ENCODE measurements at places on chromosomes 4 and X.

DNA sequence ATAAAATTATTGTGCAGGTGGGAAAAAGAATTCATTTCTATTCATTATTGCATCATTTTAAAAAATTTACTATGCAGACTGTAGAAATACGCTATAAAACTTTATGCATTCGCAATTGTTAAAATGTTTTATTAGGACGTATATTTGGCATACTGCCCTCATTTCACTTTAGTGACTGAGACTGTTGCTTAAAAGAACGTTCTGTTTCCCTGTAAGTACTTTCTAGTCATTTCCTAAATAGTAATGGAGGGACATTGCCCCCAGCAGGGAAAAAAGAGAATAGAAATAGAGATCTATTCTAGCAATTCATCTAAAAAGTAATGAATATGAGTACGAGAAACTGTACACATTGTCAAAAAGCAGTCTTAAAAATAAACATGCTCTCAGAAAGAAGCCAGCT lies 1295.8 kb upstream of the TENM3 start:
- no peak for DNase-seq

- no peak for DNase-seq
Observed at GRCh38 chr4:3681191-3681590, 85.0 kb upstream of the ADRA2C start.

- no peak for DNase-seq
Observed at GRCh38 chr4:38621028-38621684, 42.8 kb upstream of the KLF3 start.

GRCh38 chr4:33073811-33074210 lies 2353.6 kb downstream of the PCDH7 start:
- DNase-seq = no peak

GRCh38 chr4:11264841-11265240 lies 163.9 kb downstream of the HS3ST1 start:
- DNase-seq = no peak

DNA sequence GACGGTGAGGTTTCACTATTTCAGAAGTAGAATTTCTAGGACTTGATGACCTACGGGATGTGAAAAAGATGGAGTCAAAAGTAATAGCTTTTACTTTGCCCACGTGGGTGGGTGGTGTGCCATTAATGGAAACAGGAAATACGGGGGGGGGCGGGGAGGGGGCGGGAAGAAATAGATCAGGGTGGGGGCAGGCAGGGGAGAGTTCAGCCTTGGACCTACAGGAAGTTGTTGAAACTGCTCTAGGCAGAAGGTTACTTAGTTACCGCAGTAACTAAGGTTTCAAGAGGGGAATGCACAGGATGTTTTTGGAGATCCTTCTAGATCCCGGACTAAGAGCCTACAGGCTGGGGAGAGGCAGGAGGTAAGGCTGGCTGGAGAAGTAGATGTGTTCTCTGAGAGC lies 3.6 kb upstream of the FHL1 start:
- no peak for DNase-seq

- no peak for DNase-seq
Observed at GRCh38 chr4:13202701-13203100, 281.4 kb downstream of the RAB28 start.

- no peak for DNase-seq
Observed at GRCh38 chr4:168656055-168656660, 159.3 kb downstream of the PALLD start.

- no peak for DNase-seq
Observed at GRCh38 chr4:120445186-120445585, 378.5 kb upstream of the MAD2L1 start.

GRCh38 chr4:74451214-74451661 lies 6.3 kb downstream of the AREG start:
- no peak for DNase-seq

DNA sequence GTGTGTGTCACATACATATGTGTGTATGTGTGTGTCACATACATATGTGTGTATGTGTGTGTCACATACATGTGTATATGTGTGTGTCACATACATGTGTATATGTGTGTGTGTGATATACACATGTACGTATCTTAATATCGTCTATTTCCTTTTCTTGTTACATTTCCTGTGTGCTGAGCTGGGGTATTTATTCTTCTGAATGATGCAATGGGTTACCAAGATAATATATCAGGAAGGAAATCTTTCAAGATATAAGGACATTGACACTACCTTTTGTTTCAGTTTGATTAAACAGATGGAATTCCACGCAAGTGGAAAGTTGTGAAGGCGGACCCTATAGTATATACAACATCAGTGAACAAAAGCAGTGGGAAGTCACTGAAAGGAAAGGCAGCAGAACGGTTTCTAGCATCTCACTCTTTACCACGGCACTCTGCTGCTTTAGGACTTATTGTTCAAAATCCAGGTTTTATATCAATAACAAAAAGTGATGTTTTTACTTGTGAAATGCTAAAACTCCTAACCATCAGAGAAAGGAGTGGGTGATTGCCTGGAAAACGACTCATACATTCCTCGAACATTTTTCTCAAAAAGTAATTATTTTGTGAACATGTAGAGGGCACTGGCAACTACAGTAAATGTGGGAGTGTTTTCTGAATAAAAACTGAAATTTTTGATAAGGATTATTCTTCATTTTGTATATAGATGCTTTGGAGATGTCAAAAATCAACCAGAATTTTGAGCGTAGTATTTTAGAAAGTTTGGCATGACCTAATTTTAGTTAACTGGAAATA lies 43.1 kb upstream of the IL21 start:
- DNase-seq = no peak

GRCh38 chr4:184310881-184311709 lies 93.4 kb upstream of the ENPP6 start:
- DNase-seq = no peak

GRCh38 chr4:20358110-20358509 lies 106.4 kb downstream of the SLIT2 start:
- no peak for DNase-seq

GRCh38 chrX:134821901-134822300 lies 163.6 kb upstream of the PLAC1 start:
- DNase-seq = no peak

DNA sequence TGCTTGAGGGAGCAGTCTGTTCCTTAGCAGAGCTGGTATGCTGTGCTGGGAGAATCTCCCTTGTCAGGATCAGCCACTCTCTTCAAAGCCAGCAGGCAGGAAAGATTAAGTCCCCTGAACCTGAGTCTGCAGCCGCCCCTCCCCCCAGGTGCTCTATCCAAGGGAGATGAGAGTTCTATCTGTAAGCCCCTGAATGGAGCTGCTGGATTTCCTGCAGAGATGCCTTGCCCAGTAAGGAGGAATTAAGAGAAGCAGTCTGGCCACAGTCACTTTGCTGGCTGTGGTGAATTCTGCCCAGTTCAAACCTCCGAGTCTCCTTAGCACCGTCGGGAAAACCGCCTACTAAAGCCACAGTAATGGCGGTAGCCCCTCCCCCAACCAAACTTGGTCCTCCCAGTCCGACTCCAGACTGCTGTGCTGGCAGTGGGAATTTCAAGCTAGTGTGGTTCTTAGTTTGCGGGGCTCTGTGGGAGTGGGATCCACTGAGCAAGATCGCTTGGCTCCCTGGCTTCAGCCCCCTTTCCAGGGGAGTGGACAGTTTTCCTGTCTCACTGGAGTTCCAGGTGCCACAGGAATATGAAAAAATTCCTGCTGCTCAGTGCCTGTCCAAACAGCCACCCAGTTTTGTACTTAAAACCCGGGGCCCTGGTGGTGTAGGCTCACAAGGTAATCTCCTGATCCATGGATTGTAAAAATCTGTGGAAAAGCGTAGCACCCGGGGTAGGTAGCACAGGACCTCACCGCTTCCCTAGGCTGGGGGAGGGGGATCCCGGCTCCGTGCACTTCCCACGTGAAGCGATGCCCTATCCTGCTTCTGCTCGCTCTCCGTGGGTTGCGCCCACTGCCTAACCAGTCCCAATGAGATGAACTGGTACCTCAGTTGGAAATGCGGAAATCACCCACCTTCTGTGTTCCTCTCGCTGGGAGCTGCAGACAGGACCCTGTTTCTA lies 38.0 kb downstream of the RAB28 start:
- no peak for DNase-seq

GRCh38 chrX:45422216-45422925 lies 221.7 kb upstream of the DIPK2B start:
- no peak for DNase-seq

DNA sequence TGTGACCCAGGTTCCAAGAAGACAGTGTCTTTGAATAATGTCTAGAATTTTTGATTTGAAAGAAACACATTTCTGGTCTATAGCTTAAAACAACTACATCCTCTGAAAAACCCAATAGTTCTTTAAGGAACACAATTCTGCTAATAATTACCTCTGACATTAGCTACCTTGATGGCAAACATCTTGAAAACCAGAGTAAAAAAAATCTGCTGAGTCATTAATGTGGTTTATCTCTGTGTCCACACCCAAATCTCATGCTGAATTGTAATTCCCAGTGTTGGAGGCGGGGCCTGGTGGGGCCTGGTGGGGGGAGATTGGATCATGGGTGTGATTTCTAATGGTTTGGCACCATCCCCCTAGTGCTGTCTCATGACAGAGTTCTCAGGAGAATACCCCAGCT lies 1233.8 kb downstream of the NLGN4X start:
- DNase-seq = no peak

DNA sequence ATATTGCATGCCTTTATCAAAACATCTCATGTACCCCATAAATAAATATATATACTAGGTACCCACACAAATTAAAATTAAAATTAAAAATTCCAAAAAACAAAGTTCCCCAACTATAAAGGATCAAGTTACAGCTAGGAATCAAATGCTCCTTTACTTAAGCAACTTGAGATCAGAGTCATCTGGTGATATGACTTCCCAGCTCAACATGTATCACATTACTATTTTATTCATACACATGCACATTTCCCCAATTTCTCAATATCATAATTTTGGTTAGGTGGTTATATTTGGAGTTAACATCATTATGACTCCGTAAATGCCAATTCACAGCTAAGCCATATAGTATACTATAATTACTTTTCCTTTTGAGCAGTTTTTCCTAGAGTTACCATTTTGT lies 60.9 kb downstream of the CLOCK start:
- DNase-seq = no peak

DNA sequence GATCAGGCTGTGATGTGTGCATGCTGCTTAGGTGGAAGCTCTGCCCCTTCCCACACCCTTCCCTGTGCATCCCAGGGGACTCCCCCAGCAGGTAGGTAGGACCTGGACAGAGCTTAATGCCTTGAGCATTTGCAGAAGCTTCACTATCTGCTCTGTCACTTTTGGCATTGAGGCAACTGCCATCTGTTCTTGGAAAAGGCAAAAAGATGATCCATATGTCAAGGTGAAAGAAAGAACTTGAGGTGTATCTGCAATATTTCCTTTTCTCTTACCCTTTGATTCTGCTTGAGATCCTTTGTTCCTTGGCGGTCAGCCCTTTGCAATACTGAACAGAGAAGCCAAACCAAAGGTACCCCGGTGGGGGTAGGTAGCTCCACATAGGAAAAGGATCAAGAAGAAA lies 37.1 kb upstream of the TBC1D9 start:
- DNase-seq = no peak

- DNase-seq = no peak
Observed at GRCh38 chr4:67700116-67700737, 728 bp downstream of the UBA6 start.

- DNase-seq = no peak
Observed at GRCh38 chrX:110282922-110283321, 35.0 kb downstream of the AMMECR1 start.

- DNase-seq = no peak
Observed at GRCh38 chrX:145631461-145631951, 186.1 kb upstream of the SLITRK2 start.

DNA sequence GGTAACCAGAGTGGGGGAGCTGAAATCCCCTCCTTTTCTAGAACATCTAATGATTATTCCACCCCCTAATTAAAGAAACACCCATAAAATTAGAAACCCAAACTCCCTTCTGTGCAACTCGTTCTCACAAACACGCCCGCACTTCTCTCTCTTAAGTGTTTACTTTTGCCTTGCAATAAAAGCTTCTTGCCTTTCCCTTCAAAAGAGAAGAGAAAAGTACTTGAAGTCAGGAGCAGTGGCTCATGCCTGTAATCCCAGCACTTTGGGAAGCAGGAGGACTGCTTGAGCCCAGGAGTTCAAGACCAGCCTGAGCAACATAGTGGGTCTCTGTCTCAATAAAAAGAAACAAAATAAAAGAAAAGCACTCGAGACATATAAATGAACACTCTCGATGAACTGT lies 3.6 kb upstream of the GPR173 start:
- DNase-seq = no peak

DNA sequence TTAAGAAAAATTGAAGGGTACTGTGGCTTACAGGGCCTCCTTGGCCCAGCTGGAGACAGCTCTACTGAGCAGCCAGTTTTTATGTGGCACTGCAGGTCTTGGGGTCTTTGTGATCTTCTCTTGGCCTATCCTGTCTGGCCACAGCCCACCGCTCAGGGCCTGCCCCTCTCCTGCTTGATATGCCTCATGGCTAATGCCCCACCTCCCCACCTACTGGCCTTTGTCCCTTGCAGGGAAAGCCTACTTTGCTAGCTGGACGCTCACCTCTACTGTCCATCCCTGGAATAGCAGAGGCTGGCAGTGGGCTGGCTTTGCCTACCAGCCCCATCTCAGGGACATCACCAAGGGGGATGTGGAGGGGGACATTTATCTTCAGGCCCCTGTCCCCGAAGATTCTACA lies 134.1 kb downstream of the PJA1 start:
- DNase-seq = no peak

DNA sequence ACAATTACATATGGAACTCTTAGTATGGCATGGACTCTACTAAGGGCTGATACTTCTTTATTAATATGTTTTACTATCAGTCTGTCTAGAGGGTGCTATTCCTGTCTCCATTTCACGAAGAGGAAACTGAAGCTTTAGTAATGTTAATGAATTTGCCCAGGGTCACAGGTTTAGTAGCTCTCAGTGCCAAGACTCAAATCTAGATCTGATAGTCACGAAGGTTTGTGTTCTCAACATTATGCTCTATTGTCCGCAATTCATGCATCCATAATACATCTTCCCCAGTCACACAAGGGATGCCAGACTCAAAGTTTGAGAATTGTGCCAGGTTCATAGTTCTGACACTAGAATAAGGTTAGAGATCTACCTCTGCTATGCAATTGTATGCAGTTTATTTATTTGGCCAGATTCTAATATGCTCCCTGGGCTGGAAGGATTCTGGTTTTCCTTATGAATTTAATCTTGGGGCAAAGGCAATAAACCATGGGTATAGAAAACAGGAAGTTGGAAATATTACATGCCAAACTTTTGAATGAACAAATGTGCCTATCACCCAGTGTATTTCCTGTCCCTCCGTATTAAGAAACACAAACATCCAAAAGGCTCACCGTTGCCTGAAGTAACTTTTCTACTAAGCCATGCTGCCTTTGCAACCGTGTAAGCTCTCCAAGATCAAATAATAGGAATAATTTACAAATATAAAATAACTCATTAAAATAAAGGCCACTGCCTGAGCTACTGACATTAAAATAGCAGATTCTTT lies 478.5 kb downstream of the INPP4B start:
- no peak for DNase-seq

GRCh38 chr4:115537387-115537786 lies 424.0 kb upstream of the NDST4 start:
- no peak for DNase-seq

- no peak for DNase-seq
Observed at GRCh38 chrX:143296521-143296920, 220.8 kb downstream of the SPANXN3 start.

All from caudate nucleus (tissue), 63 donors.